A549 treated with CpdA at 1 μM for 4 hours (cell line): ENCODE measurements at places on chromosomes 1 and 21. TPM values are rescaled to one million over a fixed set of nuclear protein-coding genes. Genes with fewer than 3 reads are reported as not detected.

Gene ADGRB2
- total RNA-seq: 5.8 to 7.5 TPM (median 7.1 TPM) in 5 replicates

Gene LCE1B
- total RNA-seq: not detected in 5 replicates

Gene COPA
- 74.5 to 111 TPM (median 81.8 TPM) in 5 replicates for total RNA-seq

Gene CASP9
- 5.2 to 6.6 TPM (median 5.8 TPM) in 5 replicates for total RNA-seq

Gene MRPL39
- total RNA-seq: 34.6 to 37.8 TPM (median 36.4 TPM) in 5 replicates

Gene ZMYND12
- 0.29 to 0.57 TPM (median 0.38 TPM) in 5 replicates for total RNA-seq

Gene SNRPE
- 162 to 258 TPM (median 252 TPM) in 5 replicates for total RNA-seq

Gene SLC25A34
- 0.20 to 0.45 TPM (median 0.35 TPM) in 5 replicates for total RNA-seq

Gene UBL4B
- not detected in 5 replicates for total RNA-seq

Gene HRNR
- 0.01 TPM in 1 of 5 replicates, not detected in the others for total RNA-seq

Gene LAMC1
- 87.7 to 136 TPM (median 106 TPM) in 5 replicates for total RNA-seq

Gene KRTAP11-1
- total RNA-seq: not detected in 5 replicates

Gene TRIM67
- total RNA-seq: 0.16 to 0.28 TPM (median 0.21 TPM) in 5 replicates

Gene PSRC1
- 21.3 to 26.8 TPM (median 24.2 TPM) in 5 replicates for total RNA-seq

Gene FABP3
- not detected in 5 replicates for total RNA-seq

Gene S100A2
- 20.0 to 26.2 TPM (median 24.5 TPM) in 5 replicates for total RNA-seq

Gene GOLT1A
- total RNA-seq: 3.5 to 6.8 TPM (median 4.7 TPM) in 5 replicates

Gene CELA3A
- total RNA-seq: not detected in 5 replicates

Gene C1orf210
- not detected in 5 replicates for total RNA-seq

Gene HCRTR1
- total RNA-seq: 0.07 to 0.08 TPM in 2 of 5 replicates, not detected in the others

Gene MYOM3
- 5.5 to 7.5 TPM (median 6.2 TPM) in 5 replicates for total RNA-seq

Gene S100A14
- total RNA-seq: 0.40 to 0.79 TPM (median 0.50 TPM) in 5 replicates
